CD4-positive, alpha-beta T cell treated with Interleukin-4 for 4 hours (primary cell): ENCODE measurements at places on chromosomes 1 and 21.
A peak's percentile ranks its signal among the peaks of the same experiment; 100 is the strongest.

GRCh38 chr1:193537266-193538002, 351.0 kb upstream of the B3GALT2 start:
- peak; percentile 81 for DNase-seq

DNA sequence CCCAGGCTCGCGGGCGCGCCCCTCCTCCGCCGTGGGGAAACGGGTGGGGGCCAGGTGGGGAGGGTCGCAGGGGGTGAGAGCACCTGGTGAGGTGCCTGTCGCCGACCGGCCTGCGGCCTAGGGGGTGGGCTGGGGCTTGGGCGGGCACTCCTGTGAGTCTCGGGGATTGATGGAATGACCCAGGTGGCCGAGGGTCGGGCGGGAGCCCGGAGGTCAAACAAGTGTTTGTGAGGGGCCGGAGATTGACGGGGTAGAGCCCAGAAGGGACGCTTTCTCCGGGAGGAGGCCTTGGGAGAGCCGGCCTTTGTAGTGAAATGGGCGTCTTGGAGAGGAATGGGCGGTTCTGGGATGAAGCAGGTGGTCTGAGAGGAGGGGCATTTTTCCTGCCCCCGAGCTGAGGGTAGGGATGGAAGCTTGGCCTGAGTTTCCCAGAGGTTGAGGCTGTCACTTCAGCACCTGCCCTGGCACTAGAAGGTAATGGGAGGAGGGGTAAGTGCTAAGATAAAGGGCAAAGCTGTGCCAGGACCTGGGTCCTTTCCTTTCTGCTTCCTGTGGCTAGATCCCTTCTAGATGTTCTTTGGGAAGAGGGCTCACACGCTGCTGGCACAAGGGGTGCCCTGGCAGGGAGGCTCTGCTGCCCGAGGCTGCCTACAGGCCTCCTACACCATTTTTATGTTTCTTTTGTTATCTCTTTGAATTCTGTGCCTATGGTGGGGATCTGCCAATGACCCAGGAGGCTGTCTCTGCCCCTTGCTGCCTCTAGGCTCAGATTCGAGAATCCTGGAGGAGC, 56.1 kb downstream of the NDUFS5 start:
- no peak for DNase-seq

DNA sequence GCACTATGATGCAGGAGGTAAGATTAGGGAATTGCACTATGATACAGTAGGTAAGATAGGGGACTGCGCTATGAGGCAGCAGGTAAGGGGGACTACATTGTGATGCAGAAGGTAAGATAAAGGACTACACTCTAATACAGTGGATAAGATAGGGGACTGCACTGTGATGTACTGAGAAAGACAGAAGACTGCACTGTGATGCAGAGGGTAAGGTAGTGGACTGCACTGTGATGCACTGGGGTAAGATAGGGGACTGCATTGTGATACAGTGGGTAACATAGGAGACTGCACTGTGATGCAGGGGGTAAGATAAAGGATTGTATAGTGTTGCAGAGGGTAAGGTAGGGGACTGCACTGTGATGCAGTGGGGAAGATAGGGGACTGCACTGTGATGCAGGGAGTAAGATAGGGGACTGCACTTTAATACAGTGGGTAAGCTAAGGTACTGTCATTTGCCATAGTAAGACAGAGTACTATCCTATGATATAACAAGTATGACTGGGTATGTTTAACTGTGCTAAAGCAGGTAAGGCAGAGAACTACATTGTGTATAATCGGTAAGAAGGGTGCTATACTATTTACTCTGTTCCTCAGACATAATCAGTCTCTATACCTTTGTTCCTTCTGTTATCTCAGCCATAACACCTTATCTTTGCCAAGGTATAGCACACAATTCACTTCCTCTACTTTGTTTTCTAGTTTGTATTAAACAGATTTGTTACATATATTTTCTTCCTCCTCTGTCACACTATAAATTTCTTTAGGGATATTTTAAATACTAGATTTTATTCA, 208.5 kb downstream of the BARHL2 start:
- no peak for DNase-seq

DNA sequence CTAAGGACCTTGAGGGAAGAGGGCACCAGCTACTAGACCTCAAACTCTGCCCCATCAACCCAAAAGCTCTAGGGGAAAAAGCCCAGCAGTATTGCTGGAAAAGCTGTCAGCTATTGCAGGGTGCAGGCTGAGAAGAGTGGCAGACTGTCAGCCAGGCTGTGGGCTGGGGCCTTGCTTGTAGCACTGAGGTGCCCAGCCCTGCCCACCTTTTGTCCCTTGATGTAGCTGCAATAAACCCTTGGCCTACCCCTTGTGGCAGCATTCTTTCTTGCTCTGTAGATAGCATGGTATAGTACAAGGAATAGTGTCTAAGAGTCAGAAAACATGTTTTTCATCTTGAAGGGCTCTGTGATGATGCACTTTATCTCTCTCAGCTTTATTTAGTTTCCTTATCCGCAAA, 39.4 kb downstream of the CDC14A start:
- peak; percentile 61 for DNase-seq

DNA sequence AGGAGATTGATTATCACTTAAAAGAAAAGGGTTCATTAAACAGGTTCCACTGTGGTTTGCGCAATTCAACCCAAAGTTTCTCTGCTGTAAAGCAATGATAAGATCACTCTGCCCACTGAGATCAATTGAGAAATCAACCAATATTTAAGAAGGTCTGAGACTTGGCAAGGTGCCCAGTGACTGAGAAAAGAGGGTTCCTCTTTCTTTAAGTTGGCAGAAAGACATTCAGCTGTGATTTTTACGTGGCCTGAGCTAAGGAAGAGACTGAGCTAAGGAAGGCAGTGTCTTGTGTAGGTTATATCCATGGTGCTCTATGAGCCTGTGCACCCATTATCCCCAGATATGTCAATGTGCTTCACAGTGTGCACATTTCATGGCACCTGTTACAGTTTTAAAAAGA, 344.1 kb downstream of the DISC1 start:
- DNase-seq, result no peak

DNA sequence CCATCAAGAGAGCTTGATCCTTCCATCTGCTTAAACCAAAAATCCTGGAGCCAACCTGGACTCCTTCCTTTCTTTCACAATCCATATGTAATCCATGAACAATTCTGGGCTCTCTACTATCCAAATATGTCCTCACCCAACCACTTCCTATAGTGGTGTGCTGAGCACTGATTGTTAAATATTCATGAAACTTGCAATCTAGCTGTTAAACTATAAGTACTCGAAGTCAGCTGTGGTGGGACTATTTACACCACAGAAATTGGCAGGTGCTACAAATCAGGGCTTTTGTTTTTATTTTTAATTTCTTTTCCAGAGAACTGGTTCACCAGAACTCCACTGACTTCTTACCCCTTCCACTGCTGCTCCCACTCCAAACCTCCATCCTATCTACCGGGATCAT, 57.2 kb upstream of the KCND3 start:
- no peak for DNase-seq

GRCh38 chr1:7954683-7955082, 6.8 kb upstream of the PARK7 start:
- DNase-seq, result no peak

- DNase-seq, result no peak
Measured at GRCh38 chr1:156852418-156852874, 6.5 kb downstream of the INSRR start.

- DNase-seq, result peak; percentile 76
Measured at GRCh38 chr1:200877839-200878551, 5.2 kb downstream of the GPR25 start.

DNA sequence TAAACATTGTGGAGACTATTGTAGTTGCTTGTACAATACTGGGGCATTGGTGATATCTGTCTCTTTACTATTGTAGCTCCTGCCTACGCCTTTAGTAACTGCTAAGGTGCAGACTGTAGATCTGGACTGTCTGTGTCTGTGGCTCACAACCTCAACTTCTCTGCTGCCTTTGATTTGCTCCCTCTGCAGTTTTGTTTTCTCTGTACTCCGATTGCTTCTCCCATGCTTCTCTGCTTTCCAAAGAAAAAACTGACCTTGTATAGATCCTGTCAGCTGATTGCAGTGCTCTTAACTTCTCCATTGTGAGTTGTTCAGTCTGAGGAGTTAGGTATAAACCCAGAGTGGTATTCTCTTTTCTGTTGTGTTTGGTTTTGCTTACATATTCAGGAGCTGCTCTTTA, 15.3 kb downstream of the MAGI3 start:
- no peak for DNase-seq

- no peak for DNase-seq
Measured at GRCh38 chr1:241253471-241253870, 103.5 kb downstream of the RGS7 start.

- DNase-seq, result peak; percentile 14
Measured at GRCh38 chr1:6108937-6109614, 63.4 kb downstream of the KCNAB2 start.

DNA sequence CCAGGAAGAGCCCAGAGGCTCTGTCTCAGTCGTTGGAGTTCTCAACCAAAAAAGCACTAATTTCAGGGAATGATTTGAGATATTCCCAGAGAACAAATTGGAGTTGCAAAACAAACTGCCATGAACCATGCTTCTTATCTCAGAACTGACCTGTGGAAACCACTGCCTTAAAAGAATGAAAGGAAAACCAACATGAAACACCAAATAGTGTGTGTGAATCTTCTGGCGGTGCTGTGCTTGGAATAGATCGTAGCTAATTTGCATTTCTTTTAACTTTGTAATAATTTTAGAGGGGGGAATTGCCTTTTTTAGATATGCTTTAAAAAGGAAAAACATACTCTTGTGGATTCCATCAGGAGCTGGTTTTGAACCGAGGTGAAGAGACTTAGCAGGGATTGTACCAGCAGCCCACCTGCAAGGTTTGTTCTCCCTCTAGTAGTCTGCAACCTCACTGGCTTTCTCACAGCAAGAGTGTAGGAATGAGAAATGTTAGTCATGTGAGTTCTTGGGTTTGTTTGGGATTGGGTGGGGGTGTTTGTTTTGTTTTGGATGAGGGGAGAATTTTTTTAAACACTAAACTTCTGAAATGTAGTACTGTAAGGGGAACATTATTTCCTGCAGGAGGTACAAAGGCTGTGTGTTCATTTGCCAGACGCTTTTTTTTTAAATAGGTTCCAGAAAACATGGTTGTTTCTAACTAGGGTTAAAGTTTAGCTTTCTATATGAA, 45.7 kb upstream of the ANGPTL1 start:
- no peak for DNase-seq

GRCh38 chr1:232754930-232755329, 50.3 kb upstream of the MAP10 start:
- no peak for DNase-seq

DNA sequence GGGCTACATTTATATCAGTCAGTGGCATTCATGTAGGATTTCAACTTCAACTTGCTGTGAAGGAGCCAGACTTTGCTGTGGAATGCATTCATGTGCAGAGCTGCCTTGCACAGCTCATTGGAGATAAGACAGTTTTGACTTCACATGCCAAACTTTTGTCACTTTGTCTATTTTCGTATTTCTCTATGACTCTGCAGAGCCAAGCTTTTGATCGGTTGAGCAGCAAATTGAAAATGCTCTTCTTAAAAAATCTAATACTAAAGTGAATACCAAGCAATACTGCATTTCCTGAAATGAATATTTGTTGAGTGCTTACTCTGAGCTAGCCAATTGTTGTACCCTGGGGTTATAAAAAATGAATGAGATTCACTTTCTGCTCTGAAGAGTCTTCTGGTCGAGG, 388.7 kb downstream of the ST6GALNAC3 start:
- DNase-seq, result no peak

- peak; percentile 85 for DNase-seq
Measured at GRCh38 chr1:89632657-89633247, at the start of gene LRRC8C. Gene LRRC8C (plus strand): TSS chr1:89633120. CDS start chr1:89686474, 53,354 bp downstream.

- DNase-seq, result no peak
Measured at GRCh38 chr1:208118841-208119606, 125.2 kb downstream of the PLXNA2 start.

- no peak for DNase-seq
Measured at GRCh38 chr21:44706706-44707581, 4.4 kb downstream of the TSPEAR start.

DNA sequence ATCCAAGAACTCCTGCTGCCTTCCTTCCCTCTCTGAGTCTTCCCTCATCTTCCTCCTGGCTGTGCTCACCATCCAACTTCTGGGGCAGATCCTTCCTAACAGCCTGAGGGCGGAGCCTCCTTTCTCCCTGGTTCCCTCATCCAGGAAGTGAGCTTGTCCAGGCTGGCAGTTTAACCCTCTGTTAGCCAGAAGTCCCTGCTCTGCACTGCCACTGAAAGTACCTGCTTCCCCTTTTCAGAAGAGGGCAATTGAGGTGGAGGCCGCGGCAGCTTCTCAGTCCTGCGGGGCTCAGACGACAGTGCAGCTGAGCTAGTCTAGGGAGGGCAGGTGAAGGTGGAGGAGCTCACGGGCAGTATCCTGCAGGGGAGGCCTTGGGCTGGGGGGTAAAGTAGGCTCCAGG, 149.1 kb downstream of the FCRL5 start:
- DNase-seq, result no peak

GRCh38 chr1:235745503-235746136, 96.0 kb upstream of the GNG4 start:
- DNase-seq, result no peak

- DNase-seq, result no peak
Measured at GRCh38 chr1:205339717-205340116, 17.0 kb downstream of the KLHDC8A start.

DNA sequence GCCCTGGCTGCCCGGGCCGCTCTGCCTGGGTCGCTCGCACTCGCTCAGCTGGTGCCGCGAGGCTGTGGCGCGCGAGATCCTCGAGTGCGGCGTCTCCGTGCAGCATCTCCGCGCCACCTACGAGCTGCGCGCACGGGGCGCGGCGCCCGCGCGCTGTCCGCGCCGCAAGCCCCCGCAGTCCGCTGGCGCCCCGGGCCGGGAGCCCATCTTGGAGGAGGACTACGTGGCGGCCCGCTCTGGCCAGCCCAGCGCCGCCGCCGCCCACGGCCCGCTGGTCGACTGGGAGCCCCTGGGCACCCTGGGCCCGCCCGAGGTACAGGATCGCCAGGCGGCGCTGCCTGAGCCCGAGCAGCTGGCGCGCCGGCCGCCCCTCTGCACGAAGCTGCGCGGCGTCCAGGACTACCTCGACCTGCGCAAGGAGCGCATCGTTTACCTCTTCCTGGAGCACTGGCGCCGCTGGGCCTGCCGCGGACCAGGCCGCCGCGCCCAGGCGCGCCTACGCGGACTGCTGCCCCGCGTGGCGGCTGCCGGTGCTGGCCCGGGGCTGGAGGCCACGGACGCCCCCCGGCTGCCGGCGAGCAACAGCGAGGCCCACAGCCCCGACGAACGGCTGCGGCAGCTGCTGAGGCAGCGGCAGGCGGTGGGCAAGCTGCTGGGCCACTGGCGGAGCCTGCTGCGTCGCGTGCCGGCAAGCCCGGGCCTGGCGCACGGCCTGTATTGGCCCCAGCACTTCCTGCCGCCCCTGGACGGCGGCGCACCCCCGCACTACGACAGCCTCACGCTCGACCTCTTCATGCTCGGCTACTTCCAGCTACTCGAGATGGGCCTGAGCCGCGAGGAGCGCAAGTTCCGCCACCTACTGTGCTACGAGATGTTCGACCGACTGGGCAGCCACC, 10.9 kb downstream of the TNFRSF25 start:
- DNase-seq, result peak; percentile 43

DNA sequence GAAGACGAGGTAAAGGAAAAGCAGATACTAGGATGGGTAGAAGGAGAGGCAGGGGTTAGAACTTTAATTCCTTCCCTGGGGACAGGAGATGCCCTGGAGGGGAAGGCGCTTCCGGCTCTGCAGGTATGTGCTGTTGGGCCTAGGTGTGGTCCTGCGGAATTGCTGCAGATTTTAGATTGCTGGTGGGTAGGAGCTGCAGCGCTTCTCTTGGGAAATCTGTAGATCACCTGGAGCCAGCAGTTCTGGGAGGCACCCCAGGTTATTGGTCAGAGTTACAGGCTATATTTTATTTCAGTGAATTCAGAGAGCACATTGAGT, 1.1 kb downstream of the MGST3 start:
- no peak for DNase-seq

GRCh38 chr1:160801836-160802580, 6.0 kb downstream of the LY9 start:
- DNase-seq, result no peak

GRCh38 chr1:9009438-9010370, 16.5 kb downstream of the SLC2A7 start:
- no peak for DNase-seq
